KG1 (cell line): ENCODE measurements at places on chromosomes 13 and 19.

DNA sequence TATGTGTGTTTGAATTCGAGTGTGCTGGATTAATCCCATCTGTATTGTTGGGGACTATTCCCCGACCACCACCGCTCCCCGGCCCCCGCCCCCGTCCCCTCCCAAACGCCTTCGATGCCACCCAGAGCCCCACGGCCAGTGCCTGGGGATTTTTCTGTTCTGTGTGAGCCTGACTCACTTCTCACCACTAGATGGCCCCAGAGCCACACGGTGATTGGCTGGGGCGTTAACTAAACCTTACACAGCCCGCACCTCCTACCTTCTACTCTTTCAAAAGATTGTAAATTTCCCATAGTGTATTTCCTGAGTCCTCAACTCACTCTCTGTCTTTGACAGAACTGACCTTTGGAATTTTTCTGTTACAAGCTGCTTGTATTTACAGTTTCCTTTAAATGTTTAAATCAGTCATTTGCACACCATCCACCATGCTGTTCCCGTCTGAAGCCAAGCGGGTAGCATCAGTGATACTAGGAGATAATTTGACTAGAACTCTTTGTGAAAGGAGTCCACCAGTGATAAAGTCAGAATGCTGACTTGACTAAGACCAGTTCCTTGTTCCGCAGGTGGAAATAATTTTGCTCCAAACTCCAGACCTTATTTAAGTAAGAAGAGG lies 61.4 kb downstream of the RFX2 start:
- peak; percentile 53 for DNase-seq

DNA sequence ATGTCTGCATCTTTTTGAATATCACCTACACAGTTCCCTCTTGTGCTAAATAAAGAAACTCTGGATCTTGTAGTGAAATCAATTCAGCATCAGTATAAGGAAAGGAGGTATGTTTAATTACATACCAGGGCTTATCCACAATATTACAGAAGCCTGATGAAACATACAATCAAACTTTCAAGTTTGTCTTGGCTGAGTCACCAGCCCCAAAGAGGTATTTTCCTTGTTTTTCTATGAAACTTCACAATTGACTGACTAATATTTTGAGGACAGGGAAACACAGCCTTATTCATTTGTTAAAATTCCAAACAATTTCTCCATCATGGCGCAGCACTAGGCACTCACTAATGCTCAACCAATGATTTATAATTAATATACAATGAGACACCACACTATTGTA lies 952.4 kb downstream of the PCDH17 start:
- no peak for DNase-seq

- DNase-seq, result no peak
Observed at GRCh38 chr13:53254500-53254899, 225.9 kb downstream of the OLFM4 start.

DNA sequence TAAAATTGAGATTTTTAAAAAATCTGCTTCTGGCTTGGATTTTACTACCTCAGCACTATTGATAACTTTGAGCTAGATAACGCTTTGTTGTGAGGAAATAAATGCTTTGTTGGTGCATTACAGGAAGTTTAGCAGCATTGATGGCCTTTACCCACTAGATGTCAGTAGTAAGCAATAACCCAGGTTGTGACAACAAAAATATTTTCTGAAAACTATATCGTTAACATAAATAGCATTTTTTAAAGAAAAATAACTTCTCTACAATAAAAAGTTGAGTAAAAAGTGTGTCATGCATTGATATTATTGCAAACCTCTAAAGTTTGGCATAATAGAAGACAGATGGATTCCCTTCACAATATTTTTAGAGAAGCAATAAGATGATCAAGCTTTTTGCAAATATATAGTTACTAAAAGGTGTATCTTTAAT lies 1246.5 kb downstream of the UQCRFS1 start:
- DNase-seq, result no peak

GRCh38 chr13:111489301-111489700 lies 168.9 kb downstream of the TEX29 start:
- no peak for DNase-seq

- peak; percentile 27 for DNase-seq
Observed at GRCh38 chr13:84896128-84896527, 903.1 kb downstream of the SLITRK6 start.

GRCh38 chr19:33100894-33101644 lies 20.1 kb downstream of the GPATCH1 start:
- DNase-seq, result no peak

GRCh38 chr13:39448834-39449233 lies 154.2 kb downstream of the LHFPL6 start:
- no peak for DNase-seq

DNA sequence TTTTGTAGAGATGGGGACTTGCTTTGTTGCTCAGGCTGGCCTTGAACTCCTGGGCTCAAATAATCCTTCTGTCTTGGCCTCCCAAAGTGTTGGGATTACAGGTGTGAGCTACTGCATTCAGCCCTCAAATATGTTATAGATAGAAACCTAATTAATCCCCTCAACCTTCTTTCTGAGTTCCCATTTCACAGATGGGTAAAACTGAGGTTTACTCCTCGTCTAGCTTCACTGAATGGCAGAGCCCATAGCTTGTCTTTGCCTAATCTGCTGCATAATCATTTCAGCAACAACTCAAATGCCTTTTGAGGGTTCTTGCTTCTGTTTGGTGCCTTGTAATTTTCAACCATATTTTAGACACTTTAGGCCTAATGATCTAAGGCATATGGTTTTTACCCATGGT lies 36.0 kb upstream of the ADGRE1 start:
- DNase-seq, result no peak

GRCh38 chr19:58519087-58519354 lies 589 bp downstream of the ZBTB45 start:
- peak; percentile 83 for DNase-seq

GRCh38 chr19:7989071-7989575 lies 16.3 kb downstream of the ELAVL1 start:
- DNase-seq, result no peak

- DNase-seq, result no peak
Observed at GRCh38 chr13:109408591-109409382, 377.6 kb downstream of the IRS2 start.

DNA sequence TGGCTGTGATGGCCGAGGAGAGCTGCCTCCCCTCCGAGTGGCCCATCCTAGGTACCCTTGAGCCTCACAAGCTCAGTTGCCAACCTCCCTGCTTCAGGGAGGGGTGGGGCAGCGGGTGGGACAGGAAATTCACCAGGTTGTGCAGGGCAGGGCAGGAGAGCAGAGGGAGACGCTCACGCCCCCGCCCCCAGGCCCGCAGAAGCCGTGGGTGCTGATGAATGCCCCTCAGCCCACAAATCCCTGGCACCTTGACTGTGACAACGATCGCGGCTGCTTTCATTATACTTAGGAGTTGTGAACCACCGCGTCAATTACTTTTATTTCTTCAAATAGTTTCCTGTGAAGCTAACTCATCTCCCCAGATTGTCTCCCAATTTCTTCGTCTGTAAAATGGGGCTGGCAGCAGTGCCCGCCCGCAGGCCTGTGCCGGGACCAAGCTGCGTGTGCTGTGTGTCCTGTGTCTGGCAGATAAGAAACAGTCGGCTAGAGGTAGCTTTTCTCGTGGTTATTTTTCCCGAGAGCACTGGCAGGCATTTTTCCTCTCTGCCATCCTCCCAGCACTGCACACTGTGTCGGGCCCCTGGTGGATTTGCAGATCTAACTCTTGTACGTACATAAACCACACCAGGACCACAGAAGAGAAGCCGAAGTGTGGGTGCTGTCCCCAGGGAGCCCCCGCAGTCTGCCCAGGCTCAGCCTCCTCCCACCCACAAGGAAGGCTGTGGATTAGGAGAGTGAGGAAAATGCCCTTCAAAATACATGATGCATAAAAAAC lies 7.9 kb upstream of the RASA3 start:
- DNase-seq, result no peak

DNA sequence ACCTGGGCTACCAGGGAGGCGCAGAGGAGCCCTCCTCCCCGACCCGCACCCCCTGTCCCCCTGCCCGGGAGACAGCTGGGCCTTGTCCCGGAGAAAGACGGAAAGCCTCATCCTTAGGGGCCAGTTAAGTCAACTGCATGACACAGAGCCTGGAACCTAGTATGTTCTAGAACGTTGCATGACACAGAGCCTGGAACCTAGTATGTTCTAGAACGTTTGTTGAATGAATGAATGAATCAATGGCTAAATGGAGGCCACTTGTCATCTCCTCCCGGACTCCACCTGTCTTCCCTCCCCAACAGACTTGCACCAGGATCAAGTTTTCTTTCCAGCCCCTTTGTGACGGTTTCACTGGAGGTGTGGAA lies 706 bp downstream of the SERP2 start:
- DNase-seq, result no peak

- no peak for DNase-seq
Observed at GRCh38 chr13:64420181-64420580, 2810.0 kb downstream of the PCDH9 start.

- no peak for DNase-seq
Observed at GRCh38 chr13:111556496-111556895, 236.1 kb downstream of the TEX29 start.

DNA sequence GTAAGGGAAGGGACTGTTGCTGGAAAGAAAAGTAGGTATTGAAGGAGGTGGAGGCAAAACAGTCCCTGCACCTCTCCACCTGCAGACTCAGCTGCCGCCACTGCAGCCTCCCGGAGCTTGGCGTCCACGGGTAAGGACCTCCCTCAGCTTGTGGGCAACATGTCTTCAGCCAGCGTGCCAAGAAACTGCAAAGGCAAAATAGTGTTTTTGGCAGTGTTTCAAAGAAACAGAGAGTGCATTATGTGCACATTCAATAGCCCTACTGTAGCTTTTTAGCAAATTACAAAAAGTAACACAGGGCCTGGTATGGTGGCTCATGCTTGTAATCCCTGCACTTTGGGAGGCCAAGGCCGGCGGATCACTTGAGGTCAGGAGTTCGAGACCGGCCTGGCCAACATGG lies 57.4 kb downstream of the ATP11A start:
- no peak for DNase-seq

- no peak for DNase-seq
Observed at GRCh38 chr13:38045278-38046048, 175.9 kb upstream of the TRPC4 start.

DNA sequence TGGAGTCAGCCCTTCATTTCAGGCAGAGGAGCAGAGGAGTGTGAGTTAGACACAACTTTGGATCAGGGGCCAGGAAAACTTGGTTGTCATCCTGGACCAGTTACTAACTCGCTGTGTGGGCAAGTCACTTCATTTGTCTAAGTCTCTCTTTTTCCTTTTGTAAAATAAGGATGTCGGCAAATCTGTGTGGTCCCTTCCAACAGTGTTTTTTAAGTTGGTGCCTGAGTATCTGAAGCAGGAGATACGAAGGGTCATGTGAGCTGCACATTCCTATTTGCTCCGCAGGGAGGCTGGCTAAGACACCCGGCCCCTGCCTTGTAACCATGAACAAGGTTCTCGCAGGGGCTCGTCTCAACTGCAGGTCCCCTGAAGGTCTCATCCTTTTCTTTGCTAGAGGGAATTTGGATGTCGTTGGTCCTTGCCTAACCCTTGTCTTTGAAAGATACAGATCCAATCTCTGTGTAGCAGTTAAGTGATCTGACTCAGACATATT lies 64.3 kb downstream of the LRCH1 start:
- DNase-seq, result no peak

DNA sequence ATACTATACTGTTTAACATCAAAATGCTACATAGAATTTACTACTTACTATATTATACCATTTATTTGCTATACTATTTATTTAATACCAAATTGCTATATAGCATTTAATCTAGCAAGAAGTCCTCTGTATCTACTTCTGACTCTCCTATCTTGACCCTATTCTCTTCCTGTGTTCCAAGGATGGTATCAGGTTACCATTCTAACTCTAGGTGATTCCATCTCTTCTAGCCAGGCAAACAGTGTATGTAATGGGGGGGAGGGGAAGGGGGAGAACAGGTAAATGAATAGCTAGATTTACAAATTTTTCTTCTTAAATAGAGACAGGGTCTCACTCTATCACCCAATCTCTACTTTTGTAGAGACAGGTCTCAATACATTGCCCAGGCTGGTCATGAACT lies 200.3 kb downstream of the DIAPH3 start:
- DNase-seq, result no peak
